ENCODE measurements at places on chromosomes 11 and 22.
A peak's percentile ranks its signal among the peaks of the same experiment; 100 is the strongest.

DNA sequence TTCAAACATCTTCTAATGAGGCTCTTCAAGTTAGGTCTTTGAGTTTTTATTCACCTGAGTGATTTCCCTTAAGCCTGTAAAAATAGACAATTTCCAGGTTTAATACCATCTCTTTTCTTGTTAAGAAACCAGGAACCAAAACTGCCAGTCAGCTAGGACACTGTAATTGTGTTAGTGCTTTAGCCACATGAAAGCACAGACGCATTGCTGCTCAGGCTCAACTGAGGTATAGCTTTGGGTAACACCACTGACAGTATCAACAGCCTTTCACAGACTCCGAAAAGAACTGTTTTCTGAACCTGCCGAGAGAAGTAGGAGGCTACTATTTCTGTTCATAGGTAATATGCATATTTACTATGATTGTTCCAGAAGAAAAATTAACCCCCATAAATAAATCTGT is 768.7 kb downstream of the ETS1 start:
- no peak for DNase-seq

GRCh38 chr11:107017433-107018218 is 650 bp downstream of the GUCY1A2 start:
- DNase-seq = peak; percentile 59

- DNase-seq = no peak
Measured at GRCh38 chr11:8015753-8016239, 28.7 kb downstream of the EIF3F start.

DNA sequence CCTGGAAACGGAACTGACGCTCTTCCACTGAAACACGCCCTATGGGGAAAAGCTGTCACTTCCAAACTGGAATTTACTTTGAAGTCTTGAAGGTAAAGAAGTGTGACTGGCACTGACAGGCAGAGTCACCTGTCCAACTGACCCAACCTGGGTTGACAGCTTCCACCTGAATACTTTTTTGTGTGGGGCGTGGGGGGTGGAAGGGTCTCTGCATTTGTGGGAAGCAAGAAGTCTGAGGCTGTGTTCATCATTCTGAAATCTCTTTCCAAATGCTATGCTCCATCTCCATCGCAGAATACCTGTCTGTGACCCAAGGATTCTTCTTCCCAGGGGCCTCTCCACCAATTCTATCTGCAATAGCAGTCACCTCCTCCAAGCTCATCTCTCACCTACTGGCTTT is 7.8 kb downstream of the IFT27 start:
- DNase-seq = no peak

DNA sequence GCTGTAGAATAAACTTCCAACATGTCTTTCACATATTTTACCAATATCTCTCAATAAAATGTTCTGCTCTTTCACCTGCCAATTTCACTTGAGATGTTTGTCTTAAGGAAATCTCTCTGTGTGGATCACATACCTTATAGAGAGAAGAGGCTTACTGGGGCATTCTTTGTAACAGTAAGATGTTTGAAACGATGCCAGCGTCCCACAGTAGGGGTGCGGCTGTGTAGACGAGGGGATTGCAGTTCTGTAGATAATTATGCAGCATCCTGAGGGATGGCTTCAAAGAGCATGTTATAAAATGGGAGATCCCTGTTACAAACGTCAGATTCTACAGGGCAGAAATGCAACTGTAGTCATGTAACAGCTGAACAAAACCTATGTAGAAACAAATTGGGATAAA is 200.0 kb downstream of the TBC1D22A start:
- DNase-seq = no peak

DNA sequence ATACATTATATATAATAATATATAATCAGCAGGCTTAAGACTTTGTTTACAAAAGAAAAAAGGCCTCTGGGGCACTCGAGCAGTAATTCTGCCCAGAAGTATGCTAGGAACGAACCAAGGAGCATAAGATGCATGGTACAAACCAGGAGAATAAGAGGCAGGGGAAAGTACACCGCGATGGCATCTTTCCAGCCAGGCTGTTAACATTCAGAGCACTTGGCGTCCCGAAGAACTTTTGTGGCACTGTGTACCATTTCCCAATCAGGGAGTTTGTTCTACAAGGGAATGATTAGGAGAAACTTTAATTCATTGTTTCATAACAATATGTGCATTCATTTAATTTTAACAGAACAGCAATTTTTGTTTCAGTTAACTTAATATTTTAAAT is 125.1 kb downstream of the WT1 start:
- DNase-seq = no peak

Measured in NCI-H1930 (cell line).